AML-193 (cell line): ENCODE measurements at places on chromosomes 13 and 19.

GRCh38 chr13:84025824-84026223 is 143.6 kb upstream of the SLITRK1 start:
- DNase-seq: no peak

GRCh38 chr13:46817095-46817494 is 20.1 kb upstream of the ESD start:
- DNase-seq: no peak

DNA sequence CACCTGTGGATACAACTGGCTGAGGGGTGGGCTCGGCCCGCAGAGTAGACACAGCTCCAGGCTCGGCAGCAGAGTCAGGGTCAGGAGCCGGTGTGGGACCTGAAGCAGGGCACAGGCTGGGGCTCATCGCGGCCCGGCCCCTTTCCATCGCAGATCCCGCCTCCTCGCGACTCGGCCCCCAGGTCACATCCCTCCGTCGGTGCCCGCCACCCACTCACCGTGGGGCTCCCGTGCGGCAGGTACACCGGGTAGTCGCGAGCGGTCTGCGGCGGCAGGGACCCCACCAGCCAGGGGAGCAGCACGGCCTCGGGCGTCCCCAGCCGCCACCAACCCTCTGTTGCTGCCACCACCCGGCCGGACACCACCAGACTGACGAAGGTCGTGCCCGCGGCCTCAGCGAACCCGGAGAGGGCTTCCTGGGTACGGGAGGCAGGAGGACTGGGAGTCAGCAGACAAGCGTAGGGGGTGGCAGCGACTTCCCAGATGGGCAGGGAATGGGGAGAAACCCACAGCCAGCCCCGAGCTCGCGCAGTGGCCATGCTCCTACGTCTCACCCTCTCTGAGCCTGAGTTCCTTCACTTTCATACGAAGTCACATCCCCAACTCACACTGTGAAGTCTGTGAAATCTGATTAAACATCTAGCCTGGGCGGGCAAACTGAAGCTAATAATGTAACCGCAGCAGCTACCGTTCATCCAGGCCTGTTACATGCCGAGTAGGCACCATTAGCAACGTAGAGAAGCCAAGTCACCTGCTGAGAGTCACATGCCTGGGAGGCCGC is 3.7 kb downstream of the FUZ start:
- no peak for DNase-seq

GRCh38 chr19:19670070-19670551 is 1.5 kb downstream of the ZNF101 start:
- no peak for DNase-seq

- DNase-seq: no peak
Observed at GRCh38 chr19:406971-407510, 1.9 kb downstream of the C2CD4C start.
